Cerebellum (tissue), 4 donors: ENCODE measurements at places on chromosomes 5 and 9. TPM values are rescaled to one million over a fixed set of nuclear protein-coding genes. Genes with fewer than 3 reads are reported as not detected.

DNA sequence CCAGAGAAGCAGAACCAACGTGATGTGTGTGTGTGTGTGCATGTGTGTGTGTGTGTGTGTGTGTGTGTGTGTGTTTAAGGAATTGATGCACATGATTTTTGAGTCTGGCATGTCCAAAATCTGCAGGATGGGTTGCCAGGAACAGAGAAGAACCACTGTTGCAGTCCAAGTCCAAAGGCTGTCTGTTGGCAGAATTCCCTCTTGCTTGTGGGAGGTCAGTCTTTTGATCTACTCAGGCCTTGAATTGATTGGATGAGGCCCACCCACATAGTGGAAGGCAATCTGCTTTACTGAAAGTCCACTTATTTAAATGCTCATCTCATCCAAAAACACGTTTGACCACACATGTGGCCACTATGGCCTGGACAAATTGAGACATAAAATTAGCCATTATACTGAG, 11.4 kb upstream of the TSC1 start:
- DNase-seq, result no peak

DNA sequence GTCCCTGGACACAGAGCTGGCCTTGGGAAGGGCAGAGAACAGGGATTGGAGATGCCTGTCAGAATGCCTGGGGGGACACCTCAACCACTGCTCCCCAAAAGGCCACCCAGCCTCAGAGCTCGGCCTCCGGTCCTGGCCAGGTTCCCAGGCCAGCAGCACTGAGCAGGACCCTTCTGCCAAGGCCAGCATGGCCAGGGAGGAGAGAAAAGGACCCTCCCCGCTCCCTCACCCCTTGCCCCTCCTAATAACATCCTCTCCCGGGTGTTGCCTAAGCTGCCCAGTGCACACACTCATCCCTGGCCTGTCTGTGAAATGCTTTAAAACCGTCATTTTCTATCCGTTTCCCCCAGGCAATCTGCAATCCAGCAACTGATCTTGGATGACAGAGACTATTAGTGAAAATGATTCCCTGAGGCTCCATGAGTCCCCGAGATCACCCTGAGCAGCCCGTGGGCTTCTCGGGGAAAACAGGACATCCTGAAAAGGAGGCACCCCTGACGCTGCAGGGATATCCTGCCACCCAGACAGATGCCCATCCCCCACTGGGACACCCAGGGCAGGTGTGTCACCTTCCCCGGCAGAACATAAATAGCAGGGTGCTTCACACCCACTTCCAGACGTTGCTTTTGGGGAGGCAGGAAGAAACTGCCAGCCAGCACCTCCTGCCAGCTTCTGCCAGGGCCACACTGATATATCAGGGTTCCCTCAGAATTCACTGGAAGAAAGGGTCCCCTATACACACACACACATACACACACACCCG, 75.3 kb downstream of the ADAMTS2 start:
- no peak for DNase-seq

GRCh38 chr5:137268646-137269045, 230.5 kb downstream of the SPOCK1 start:
- DNase-seq, result no peak

GRCh38 chr9:2411459-2412215, 209.9 kb upstream of the VLDLR start:
- DNase-seq, result no peak

Gene SLC45A2
- total RNA-seq, result 1.2 TPM

DNA sequence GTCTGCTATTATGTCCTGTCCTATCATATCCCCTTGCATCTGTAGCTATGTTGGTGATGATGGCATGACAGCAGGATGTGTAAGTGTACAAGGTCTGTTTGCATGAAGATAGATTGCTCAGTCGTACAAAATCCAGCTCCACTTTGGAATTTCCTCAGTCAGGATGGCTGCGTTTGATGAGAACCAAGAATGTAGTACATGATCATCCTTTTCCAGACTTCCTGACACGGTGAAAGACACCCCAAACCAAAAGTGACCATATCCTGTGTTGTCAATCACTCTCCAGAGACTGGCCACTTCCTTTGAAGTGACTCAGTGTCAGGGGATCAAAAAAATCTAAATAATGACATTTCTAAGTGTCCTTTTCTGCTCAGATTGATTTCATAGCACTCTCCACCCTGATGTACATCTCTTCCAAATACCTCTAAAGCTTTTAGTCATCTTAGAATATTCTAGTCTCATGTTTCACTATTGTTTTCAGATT, 213.4 kb downstream of the PLK2 start:
- DNase-seq, result no peak

Gene C8G
- not detected for total RNA-seq
